ENCODE measurements at places on chromosomes 11 and 22. TPM values are rescaled to one million over a fixed set of nuclear protein-coding genes. Genes with fewer than 3 reads are reported as not detected.

GRCh38 chr11:22927793-22928192, 67.5 kb upstream of the CCDC179 start:
- H3K4me1 ChIP-seq = no peaks in the 10 kb centered on the region
- no peak overlapping the region for H3K4me3 ChIP-seq
- no peaks in the 10 kb centered on the region for H3K36me3 ChIP-seq
- no peak overlapping the region for H3K27ac ChIP-seq

CDK2AP2 gene
- total RNA-seq = 58.8 TPM

CCDC157 gene
- 1.4 TPM for total RNA-seq

- no peaks in the 10 kb centered on the region for H3K36me3 ChIP-seq
- no peaks in the 10 kb centered on the region for H3K27me3 ChIP-seq
- DNase-seq = no peak
- no peak overlapping the region for H3K4me3 ChIP-seq
- peaks cover 3% of the 10 kb centered on the region for H3K4me1 ChIP-seq
- H3K27ac ChIP-seq = no peak overlapping the region
Observed at GRCh38 chr11:13288375-13289029, 10.9 kb downstream of the BMAL1 start.

- DNase-seq = no peak
- no peaks in the 10 kb centered on the region for H3K27me3 ChIP-seq
- H3K27ac ChIP-seq = no peak overlapping the region
- H3K4me1 ChIP-seq = no peaks in the 10 kb centered on the region
- no peak overlapping the region for H3K4me3 ChIP-seq
Observed at GRCh38 chr11:111462329-111462728, 49.9 kb downstream of the BTG4 start.

DNA sequence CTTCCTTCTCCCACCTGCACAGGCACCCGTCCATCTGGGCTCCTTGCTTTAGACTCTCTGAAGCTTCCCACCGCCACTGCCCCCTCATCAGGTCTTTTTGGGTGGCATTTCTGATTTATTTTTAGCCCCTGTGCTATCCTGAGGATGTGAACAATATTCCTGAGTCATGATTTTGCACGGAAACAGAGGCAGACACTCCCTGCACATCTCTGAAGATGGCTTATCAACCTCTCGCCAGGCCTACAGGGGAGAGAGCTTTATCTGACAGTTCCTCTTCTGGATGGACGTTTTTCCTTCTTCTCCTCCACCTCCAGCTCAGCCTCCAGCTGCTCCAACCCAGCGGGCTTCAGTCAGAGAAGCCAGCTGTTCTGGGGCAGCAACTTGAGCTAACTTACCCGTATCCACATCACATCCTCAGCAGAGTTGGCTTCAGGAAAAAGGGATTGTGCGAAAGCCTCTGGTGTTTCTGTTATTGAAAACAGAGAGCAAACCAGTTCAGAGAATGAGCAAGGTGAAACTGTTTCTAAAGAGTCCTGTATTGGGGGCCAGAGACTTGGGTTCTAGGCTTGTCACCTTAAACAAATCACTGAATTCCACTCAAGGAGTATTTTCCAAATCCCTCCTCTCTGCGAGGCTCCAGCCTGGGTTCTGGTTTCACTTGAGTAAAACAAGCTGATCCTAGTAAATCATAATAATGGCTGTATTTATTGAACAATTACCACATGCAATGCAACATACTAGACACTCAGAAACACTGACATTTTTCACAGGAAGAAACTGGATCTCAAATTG, 33.1 kb upstream of the ETS1 start:
- no peaks in the 10 kb centered on the region for H3K27me3 ChIP-seq
- no peak for DNase-seq
- no peak overlapping the region for H3K27ac ChIP-seq
- peaks cover 34% of the 10 kb centered on the region for H3K4me1 ChIP-seq
- H3K36me3 ChIP-seq = no peaks in the 10 kb centered on the region

DNA sequence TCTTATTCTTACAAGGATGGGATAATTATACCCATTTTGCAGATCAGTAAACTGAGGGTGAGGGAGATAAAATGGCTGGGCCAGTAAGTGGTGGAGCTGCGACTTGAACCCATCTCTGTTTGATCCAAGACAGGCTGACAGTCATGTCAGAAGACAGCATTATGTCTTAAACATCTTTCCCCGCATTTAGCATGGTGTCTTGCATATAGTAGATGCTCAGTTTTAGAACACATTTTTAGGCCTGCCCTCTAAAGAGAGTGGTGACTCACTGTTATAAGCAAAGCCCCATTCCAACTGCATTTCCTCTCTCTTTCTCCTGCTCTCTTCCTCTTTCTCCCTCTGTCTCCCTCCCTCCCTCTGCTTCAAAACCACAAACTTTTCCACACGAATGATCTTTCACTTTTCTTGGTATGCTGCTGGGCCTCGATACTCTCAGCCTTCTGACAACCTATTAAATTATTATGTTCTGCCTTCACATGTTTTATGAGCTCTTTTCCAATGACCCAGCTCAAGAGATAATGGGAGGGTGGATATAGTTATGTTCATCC, 25.2 kb downstream of the CWC15 start:
- H3K36me3 ChIP-seq = no peaks in the 10 kb centered on the region
- H3K27ac ChIP-seq = no peak overlapping the region
- no peaks in the 10 kb centered on the region for H3K27me3 ChIP-seq
- no peak overlapping the region for H3K4me3 ChIP-seq
- no peaks in the 10 kb centered on the region for H3K4me1 ChIP-seq

RFPL2 gene
- not detected for total RNA-seq

GRCh38 chr22:36981247-36981775, 37.9 kb downstream of the TST start:
- no peak for DNase-seq
- H3K4me1 ChIP-seq = no peaks in the 10 kb centered on the region
- no peak overlapping the region for H3K4me3 ChIP-seq
- no peaks in the 10 kb centered on the region for H3K27me3 ChIP-seq
- no peak overlapping the region for H3K27ac ChIP-seq

TRIM49 gene
- total RNA-seq = not detected

DNA sequence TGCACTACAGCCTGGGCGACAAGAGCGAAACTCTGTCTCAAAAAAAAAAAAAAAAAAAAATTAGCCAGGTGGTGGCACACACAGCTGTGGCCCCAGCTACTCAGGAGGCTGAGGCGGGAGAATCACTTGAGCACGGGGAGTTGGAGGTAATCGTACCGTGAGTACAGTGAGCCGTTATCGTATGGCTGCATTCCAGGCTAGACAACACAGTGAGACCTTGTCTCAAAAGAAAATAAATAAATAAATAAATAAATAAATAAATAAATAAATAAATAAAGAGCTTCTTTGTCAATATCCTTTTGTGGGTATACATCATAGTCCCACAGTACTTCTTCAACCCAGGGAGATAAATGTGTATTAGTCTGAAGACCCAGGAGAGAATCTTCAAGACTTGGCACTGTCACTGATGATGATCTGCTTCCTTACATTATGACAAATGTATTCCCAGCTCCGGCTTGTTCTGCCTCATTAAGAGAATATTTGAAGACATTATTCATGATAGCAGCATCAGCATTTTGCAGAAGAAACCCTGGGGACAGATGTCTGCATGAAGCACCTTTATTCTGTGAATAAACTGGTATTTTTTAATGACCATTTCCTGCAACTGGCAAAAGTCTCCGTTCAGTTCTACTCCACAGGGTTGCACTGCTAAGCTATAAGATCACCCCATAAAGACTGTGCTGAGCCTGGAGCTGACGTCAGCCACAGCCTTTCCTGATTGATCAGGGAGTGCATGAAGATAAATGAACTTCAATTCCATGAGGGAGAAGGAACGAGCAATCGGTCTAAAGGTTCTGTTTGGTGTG, 1.6 kb upstream of the ACY3 start:
- H3K36me3 ChIP-seq = no peaks in the 10 kb centered on the region
- H3K4me3 ChIP-seq = no peak overlapping the region

- no peak overlapping the region for H3K4me3 ChIP-seq
- peaks cover 58% of the 10 kb centered on the region for H3K36me3 ChIP-seq
- H3K27ac ChIP-seq = no peak overlapping the region
- no peak for DNase-seq
Observed at GRCh38 chr22:50217543-50218152, 16.8 kb downstream of the SELENOO start.

DNA sequence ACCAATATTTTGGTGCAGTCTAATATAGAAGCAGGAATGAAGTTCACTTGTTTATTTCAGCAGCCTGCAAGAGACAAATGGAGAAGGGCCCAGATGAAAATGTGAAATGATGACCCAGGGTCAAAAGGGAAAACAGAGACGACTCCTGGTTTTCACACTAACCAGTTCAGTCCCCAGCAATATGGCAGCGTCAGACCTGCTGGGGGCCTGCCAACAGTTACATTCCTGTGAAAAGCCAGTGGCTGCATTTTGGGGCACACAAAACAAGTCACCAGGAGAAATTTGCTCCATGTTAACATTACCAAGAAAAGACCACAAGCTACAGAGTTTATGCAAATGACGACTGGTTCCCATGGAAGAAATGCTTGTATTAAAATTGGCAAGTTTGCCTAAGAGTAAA, 80.2 kb downstream of the CCDC34 start:
- DNase-seq = no peak
- no peak overlapping the region for H3K4me3 ChIP-seq
- no peaks in the 10 kb centered on the region for H3K27me3 ChIP-seq
- H3K4me1 ChIP-seq = no peaks in the 10 kb centered on the region
- no peaks in the 10 kb centered on the region for H3K36me3 ChIP-seq
- H3K27ac ChIP-seq = no peak overlapping the region

- peaks cover 4% of the 10 kb centered on the region for H3K27me3 ChIP-seq
- no peaks in the 10 kb centered on the region for H3K36me3 ChIP-seq
- no peak overlapping the region for H3K4me3 ChIP-seq
Observed at GRCh38 chr22:43270314-43270908, 72.8 kb downstream of the SCUBE1 start.

DNA sequence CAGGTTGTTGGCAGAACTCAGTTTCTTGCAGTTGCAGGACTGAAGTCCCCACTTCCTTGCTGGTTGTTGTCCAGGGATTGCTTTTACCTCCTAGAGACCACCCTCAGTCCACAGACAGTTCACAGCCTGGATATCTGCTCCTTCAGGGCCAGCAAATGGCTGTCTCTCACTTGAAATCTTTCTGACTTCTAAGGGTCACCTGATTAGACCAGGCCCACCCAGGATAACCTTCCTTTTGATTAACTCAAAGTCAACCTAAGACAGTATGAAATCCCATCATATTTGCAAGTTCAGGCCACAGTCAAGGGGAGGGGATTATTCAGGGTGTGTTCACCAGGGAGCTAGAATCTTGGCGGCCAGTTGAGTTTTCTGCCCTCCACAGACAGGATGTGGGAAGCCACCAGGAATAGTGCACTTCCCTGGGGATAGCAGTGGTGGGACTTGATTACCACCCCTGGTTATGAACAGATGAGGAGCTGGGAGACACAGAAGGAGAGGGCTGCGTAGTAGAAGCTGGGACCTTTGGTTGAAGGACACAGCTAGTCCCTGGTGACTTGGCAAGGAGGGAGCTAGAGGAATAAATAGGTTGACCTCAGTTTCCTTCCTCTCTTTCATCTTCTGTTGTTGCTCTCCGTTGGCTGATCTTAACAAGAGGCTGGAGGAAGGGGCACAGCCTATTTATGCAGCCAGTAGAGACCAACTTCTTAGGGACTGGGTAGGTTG, 33.4 kb downstream of the MIAT start:
- peaks cover 5% of the 10 kb centered on the region for H3K4me1 ChIP-seq
- no peak for DNase-seq
- H3K36me3 ChIP-seq = 0 out of 2 replicates have a peak, but pooled peaks cover 3% of the 10 kb centered on the region
- H3K27ac ChIP-seq = no peak overlapping the region

DNA sequence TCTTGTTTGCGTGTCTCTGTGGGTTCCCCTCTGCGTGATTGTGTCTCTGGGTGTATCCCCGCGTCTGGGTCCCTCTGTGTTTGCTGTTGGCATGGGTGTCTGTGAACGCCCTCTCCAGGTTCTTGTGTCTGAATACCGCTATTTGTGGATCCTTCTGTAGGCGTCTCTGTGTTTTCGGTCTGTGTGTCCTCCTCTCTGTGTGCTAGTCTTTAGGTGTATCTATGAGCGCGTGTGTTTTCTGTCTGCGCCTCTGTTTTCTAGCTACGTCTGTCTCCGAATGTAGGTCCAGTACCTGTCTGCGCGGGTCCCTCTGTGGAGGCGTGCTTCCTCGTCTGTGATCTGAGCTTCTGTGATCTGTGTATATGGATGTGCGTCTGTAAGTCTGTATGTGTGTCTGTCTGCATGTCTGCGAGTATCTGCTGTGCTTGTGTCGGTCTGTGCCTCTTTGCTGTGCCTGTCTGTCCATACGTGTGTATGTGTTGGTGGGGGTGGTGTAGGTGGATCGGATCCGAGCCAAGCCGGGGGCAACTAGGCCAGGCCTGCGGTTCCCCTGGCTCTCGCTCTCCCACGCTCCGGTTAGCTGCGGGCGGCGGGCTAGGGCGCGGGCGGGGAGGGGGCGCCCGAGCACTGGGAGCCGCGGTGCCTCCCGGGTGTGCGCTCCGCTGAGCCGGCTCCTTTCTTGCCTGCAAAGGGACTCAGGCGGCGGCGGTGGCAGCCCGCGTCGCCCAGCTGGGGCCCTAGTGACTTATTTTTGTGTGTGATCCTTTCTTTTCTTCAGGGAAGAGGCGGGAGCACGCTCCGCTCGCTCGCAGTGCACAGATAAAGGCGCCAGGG, 105.3 kb upstream of the E2F8 start:
- H3K27me3 ChIP-seq = peaks cover 3% of the 10 kb centered on the region
- peaks cover 14% of the 10 kb centered on the region for H3K4me1 ChIP-seq
- no peak overlapping the region for H3K27ac ChIP-seq
- H3K4me3 ChIP-seq = peak overlapping the region; percentile 52
- no peaks in the 10 kb centered on the region for H3K36me3 ChIP-seq
- no peak for DNase-seq

GUCY1A2 gene
- 0.05 TPM for total RNA-seq

DNA sequence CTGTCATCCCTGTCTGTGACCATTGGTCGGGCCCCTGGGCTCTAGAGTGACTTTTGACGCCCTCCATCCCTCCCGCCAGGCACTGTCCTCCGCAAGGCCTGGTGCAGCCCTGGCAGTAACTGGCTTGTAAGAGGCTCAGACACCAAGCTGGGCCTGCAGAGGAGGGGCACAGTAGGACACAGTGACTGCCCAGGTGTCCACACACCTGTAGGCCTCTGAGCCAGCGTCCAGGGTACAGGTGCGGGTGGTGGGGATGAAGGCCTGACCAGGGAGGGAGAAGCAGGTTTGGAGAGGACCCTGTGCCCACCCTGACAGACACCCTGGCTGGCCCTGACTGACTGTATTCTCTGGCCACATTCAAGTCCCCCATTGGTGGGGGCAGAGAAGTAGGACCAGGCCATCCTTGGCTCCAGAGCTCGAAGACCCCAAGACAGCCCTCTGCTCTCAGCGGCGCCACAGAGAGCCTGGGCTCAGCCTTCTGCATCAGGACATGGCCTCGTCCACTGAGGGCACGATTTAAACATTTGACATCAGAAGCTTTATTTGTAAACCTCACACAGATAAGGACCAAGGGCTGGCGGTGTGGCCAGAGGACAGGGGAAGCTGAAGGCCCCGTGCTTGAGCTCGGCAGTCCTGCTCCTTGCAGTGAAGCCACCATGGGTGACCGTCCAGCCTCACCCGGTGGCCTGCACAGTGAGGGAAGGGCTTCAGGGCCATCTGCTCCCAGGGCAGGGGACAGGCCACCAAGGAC, 31.4 kb downstream of the PPIL2 start:
- peaks cover 25% of the 10 kb centered on the region for H3K36me3 ChIP-seq
- H3K4me3 ChIP-seq = no peak overlapping the region
- no peaks in the 10 kb centered on the region for H3K27me3 ChIP-seq
- H3K4me1 ChIP-seq = no peaks in the 10 kb centered on the region
- no peak for DNase-seq
- H3K27ac ChIP-seq = no peak overlapping the region

GRCh38 chr11:99773646-99774045, 752.9 kb downstream of the CNTN5 start:
- no peaks in the 10 kb centered on the region for H3K36me3 ChIP-seq
- no peaks in the 10 kb centered on the region for H3K4me1 ChIP-seq
- no peak for DNase-seq
- no peak overlapping the region for H3K27ac ChIP-seq
- H3K4me3 ChIP-seq = no peak overlapping the region
